ENCODE measurements at places on chromosomes 12 and 14. TPM values are rescaled to one million over a fixed set of nuclear protein-coding genes. Genes with fewer than 3 reads are reported as not detected.

Gene DIO3
- not detected for total RNA-seq

Gene RFC5
- total RNA-seq: 26.2 TPM

Gene FAM222A
- total RNA-seq: 0.54 TPM

Gene KCNJ8
- 2.1 TPM for total RNA-seq

Gene CLEC4A
- 0.45 TPM for total RNA-seq

Gene CIROP
- total RNA-seq: not detected

Gene SLC5A8
- total RNA-seq: not detected

Gene AKT1
- total RNA-seq: 127 TPM

Gene CAMKK2
- 23.8 TPM for total RNA-seq

Gene KLRC3
- total RNA-seq: not detected

Gene ADAM21
- 0.25 TPM for total RNA-seq

Gene PLEKHD1
- total RNA-seq: not detected

All from fibroblast of the aortic adventitia (primary cell).